ENCODE measurements at places on chromosomes 5 and 9.
A peak's percentile ranks its signal among the peaks of the same experiment; 100 is the strongest.

- no peak for DNase-seq
These were observed 174.0 kb upstream of the NREP start for GRCh38 chr5:111930905-111931461.

DNA sequence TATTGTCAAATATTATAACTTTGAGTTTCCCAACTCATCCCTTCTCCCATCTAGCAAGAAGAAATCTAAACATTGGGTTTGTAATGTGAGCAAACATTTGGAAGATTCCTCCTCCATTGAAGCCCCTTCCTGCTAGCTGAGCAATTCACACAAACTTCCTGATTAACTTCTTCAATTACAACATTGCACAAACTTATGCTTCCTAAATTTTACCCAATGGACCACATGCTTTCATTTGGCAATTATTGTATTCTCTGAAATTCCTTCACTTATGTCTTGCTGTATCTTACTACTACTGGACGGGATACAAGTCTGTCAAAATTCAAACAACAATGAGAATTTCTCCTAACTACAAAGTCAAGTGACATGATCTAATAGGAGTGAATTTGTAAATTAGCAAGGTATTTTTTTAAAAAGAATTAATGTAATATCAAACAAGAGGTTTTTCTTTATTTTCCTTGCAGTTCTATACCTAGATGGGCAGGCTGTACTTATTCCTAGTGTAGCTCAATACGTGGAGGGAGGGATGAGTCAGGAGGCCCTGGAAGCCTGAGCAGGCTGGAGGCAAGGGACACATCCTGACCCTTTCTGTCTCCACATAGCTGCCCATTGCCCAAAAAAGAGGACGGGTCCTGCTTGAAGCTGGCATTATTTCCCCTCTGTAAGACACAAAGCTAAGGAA is 11.8 kb upstream of the IFNW1 start:
- DNase-seq, result no peak

- no peak for DNase-seq
These were observed 11.1 kb downstream of the GPR21 start for GRCh38 chr9:123044586-123044985.

GRCh38 chr5:142982821-142983200 is 212.6 kb downstream of the ARHGAP26 start:
- no peak for DNase-seq

- DNase-seq, result no peak
These were observed 72.1 kb upstream of the CHD1 start for GRCh38 chr5:99000876-99001275.

DNA sequence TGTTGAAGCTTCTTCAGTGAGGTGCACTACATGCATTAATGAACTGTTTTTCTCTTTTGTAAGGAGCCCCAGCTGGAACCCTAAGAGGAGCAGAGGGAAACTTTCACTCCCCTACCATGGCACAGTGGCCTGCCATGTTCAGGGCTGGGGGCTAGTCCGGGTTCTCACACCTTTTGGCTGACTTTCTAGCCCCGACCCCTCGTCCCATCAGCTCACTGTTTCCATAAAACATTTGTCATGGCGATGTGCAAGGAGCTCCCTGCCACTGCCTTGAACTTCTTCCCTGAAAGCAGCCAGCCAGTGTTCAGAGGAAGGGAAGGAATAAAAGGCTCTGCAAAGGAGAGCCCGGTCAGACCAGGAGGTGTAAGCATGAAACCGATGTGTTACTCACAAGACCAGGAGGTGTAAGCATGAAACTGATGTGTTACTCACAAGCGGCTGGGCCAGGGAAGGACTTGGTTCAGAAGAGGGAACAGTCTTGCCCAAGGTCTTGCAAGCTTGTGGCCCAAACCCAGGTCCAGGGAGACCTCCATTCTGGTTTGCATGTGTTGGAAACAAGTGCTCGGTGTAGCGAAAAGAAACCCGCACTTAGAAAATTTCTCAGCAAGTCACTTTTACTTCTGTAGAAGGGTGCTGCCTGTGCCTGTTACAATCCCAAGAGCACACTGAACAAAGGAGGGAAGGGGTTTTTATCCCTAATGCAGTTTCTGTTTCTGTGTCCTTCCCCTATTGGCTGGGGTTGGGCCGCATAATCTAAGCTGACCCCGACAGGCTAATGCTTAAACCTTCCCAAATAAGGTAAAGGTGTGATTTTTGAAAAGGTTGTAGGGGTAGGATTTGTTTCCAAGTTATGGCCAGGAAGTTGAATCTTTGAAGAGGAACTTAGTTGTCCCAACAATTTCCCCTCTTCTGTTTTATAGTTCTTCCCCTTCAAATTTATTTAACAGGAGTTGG is 3.4 kb upstream of the ABO start:
- DNase-seq, result no peak

- no peak for DNase-seq
These were observed 464.4 kb downstream of the TAF11L14 start for GRCh38 chr5:18098691-18099090.

- DNase-seq, result no peak
These were observed 35.5 kb upstream of the DMRT2 start for GRCh38 chr9:1014640-1015039.

- DNase-seq, result no peak
These were observed 23.3 kb downstream of the CCNH start for GRCh38 chr5:87389296-87390034.

DNA sequence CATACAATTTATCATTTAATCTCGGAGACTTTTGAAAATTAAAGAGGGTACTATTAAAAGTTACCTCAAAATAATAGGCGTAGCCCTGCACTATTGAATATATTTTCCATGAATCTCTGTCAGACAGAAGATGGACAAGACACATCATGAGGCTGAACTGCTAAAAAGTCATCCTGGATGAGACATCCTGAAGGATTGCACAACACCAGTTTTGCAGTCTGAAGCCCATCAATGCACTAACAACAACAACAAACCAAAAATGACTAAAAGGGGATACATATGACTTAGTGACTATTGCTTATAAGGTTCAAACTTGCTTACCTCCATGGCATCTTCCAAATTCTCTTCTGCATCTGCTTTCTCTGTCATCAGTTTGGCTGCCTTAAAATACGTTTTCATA is 15.7 kb downstream of the LMBRD2 start:
- no peak for DNase-seq

GRCh38 chr9:110897943-110898342 is 140.3 kb downstream of the LPAR1 start:
- DNase-seq, result no peak

DNA sequence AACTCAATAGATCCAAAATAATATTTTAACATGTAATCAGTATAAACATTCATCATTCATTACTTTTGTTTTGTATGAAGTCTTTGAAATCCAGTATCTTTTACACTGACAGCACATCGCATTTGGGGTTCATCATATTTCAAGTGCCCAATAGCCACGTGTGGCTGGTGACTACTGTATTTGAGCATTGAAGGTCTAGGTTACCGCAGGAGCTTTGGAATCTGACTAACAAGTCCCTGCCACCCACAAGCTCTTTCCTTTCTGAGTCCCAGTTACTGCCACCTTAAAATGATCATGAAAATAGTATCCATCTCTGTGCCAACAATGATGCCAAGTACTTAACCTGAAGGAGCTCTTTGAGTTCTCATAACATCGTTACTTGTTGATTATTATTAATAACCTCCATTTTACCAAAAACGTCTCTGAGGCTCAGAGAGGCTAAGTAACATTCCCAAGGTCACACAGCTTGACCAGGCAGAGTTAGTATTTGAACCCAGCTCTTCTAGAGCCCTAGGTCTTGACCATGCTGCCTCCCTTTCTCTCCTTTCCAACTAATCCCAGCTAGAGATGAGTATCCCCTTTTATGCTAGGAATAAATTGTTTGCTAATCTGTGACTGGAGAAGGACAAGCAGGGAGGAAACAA is 24.2 kb downstream of the ARHGEF37 start:
- DNase-seq, result no peak

DNA sequence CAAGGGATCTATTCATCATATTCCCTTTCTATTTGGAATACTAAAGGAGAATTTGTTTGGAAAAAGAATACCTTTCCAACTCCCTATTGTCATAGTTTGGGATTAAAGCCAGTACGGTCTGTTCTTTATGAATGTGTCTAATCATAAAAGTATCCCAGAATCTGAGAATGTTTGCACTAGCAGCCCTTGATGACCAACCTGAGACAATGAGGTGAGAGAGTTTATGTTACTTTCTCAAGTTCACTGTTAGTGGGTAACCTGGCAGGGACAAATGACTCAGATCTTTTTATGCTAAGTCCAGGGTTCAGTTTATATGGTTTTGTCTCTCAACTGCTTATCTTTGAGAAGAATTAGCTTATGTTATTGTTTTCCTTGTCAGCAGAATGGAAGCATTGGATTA is 25.3 kb upstream of the TLR4 start:
- no peak for DNase-seq

- DNase-seq, result no peak
These were observed 13.2 kb downstream of the TSC1 start for GRCh38 chr9:132931178-132931735.

GRCh38 chr9:86751207-86751606 is 196.1 kb downstream of the GAS1 start:
- no peak for DNase-seq

GRCh38 chr5:140596321-140596741 is 31.7 kb downstream of the SLC35A4 start:
- no peak for DNase-seq

GRCh38 chr5:132056610-132057497 is 3.6 kb upstream of the IL3 start:
- DNase-seq, result peak; percentile 7

GRCh38 chr5:96337048-96337781 is 95.8 kb downstream of the PCSK1 start:
- DNase-seq, result no peak

- no peak for DNase-seq
These were observed 97.3 kb downstream of the USP20 start for GRCh38 chr9:129932303-129933151.

GRCh38 chr5:130985776-130986175 is 179.3 kb downstream of the HINT1 start:
- DNase-seq, result no peak

DNA sequence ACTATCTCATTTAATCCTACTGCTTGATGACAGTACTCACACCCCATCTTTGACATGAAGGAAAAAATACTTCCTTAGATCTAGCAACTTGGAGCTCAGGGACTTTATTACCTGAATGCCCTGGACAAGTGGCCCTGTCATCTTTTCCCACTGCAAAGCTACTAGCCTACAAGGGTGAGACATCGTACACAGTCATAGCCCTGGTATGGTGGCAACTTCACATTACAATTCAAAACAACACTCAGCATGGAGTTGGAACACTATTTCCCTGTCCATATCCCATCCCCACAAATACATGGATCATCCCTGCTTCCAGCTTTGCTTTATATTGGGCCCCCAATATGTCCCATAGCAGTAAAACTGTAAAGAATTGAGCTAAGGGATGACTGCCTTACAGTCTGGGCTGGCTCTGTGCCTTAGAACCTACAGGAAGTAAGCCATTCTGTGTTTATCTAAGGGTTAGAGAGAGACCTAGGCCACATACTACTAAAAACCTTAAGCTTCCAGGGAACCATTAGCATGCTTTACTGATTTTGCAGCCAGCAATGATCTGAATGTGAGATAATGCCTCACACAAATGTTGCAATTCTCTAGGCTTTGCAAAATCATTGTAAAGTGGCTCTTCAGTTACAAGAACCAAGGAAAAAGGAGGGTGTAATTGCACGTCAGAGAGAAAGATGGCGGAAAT is 55.9 kb downstream of the OTULIN start:
- DNase-seq, result no peak

- no peak for DNase-seq
These were observed 63.5 kb upstream of the OSMR start for GRCh38 chr5:38782180-38782835.

DNA sequence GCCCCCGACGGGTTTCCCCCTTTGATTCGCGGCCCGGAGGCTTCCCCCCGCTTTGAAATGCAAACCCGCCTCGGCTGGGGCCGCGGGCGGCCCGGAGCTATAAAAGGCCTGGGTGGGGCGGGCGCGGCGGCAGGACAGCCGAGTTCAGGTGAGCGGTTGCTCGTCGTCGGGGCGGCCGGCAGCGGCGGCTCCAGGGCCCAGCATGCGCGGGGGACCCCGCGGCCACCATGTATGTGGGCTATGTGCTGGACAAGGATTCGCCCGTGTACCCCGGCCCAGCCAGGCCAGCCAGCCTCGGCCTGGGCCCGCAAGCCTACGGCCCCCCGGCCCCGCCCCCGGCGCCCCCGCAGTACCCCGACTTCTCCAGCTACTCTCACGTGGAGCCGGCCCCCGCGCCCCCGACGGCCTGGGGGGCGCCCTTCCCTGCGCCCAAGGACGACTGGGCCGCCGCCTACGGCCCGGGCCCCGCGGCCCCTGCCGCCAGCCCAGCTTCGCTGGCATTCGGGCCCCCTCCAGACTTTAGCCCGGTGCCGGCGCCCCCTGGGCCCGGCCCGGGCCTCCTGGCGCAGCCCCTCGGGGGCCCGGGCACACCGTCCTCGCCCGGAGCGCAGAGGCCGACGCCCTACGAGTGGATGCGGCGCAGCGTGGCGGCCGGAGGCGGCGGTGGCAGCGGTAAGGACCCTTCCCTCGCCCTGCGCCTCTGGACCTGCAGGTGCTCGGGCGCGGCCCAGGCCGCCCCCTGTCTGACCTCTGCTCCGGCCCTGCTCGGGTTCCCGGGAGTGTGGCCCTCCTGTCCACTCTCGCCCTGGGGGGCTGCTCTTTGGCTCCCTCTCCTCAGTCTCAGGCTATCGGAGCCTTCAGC is at the start of gene CDX1:
Gene CDX1 (plus strand): TSS at position 129 of the 862 bp plus-strand sequence. CDS start 99 bp downstream, at position 228.
- no peak for DNase-seq

DNA sequence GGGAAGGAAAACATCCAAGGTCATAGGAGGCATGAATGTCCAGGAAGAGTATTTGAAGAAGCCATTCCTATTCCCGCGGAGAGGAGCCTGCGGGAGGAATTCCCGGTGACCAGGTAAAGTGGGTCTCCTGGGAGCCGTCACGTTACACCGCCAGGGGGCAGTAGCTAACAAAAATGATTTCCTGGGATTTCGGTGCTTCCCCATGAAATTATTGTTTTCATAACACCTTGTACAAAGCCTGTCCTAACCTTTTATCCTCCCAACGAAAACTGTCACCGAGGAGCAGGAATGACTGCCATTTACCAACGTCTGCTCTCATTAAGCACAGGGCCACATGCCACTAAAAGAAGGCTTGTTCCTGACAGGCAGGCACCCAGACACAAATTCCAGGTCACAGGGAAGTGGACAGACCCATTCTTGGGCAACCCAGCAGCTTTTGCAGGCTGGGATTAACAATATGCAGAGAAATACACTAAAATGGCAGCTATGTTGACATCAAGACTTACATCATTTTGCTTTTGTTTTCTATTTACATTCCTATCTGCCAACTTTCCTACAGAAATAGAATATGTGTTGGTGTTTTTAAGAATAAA is 41.2 kb upstream of the CTSL start:
- DNase-seq, result no peak
